Gastroesophageal sphincter (tissue), 4 donors: ENCODE measurements at places on chromosomes 4 and X.

DNA sequence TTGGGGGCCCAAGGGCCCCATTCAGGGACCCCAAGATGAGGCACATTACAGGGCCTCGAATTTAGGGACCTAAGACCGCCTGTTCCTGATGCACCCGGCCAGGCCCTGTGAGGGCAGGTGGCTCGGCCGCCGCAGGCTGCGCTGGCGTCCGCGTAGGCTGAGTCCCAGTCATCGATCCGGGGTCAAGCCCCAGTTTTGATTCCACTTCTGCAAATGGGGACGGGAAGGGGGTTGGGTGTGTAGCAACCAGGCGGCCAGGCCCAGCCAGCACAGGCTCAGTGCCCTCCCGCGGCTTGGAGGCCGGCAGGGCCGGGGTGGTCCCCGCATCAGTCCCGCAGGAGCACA lies 327 bp downstream of the PNPLA4 start:
- ATAC-seq = no peak

GRCh38 chrX:133607419-133608348 lies 192.4 kb upstream of the GPC4 start:
- ATAC-seq = no peak

- ATAC-seq = no peak
These were observed 33.9 kb upstream of the BLTP1 start for GRCh38 chr4:122118243-122118642.

DNA sequence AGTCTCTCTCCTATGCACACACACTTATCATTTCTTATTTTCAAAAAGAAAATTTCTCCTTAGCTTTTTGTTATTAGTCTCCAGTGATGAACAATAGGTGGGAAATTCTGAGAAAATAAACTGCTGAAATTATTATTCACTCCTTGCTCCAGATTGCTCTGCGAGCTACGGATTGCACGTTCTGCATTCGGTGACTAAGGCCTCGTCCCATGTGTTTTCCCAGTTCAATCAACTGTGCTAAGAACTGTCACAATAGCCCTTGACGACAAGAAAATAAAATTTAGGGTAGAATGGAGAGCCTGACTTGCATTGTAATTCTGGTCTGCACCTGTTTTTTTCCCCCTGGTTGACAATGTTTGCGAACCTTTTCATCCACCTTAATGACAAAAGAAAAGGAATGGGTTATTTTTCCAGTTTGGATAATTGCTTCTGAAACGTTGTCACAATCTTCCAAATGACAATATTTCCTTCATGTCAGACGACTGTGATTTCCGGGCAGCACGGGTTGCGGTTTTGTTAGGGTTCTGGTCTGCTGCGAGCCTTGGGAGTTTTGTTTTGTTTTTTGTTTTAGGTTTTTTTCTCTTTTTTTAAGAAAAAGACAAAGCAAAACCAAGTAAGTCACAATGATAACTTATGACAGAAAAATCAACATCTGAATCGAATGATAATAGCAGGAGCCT lies 124.5 kb upstream of the NOCT start:
- no peak for ATAC-seq

- no peak for ATAC-seq
These were observed 10.1 kb upstream of the LOC101059915 start for GRCh38 chrX:71657267-71657666.

DNA sequence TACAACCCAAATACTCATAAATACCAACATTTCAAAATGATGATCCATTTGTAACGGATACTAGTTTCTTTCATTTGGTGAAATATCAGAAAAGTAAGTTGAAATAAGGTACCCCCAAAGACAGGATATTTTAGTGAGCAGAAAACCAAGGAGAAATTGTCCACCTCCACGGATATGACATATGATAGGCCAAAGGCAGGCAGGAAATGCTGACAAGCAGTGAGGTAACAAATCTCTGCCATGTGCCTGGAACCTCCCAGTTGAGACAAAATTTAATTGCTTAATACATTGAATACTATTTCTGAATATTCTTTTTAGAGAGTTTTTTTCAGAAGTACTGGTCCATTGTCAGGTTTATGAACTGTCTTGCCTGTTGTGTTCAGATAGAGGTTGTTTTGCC lies 118.8 kb downstream of the GATB start:
- ATAC-seq = no peak

DNA sequence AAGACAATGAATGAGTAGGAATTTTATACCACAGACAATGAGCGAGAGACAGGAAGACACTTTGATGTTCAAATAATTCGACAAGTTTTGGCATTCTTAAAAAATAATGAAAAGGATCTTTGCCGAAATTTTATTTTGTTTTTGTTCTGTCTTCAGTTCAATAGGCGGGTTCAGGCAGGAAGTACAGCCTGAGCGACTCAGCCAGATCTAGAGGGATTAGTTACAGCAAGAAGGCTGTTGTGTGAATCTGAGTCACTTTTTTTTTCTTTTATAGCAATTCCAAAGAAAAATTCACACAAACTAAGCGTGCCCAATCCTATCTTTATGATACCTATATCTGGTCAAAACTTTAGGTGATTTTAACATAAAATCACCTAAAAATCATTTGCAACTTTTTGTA lies 505.4 kb upstream of the FAM241A start:
- ATAC-seq = no peak

DNA sequence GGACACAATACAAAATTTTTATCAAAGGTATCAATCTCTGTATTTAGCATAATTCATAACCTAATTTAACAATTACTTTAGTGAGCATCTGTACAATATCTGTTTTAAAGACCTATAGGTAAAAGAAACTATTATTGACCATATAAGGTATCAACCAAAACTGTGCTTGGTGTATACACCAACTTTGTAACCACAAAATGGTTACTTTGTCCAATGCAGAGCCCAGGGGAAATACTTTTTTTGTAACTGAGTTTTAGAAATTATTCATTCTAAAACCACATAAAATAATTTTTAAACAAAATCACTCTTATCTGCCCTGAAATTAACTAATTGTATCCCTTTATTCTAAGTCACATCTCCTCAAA lies 5.0 kb downstream of the CXXC4 start:
- ATAC-seq = no peak

- no peak for ATAC-seq
These were observed 44.2 kb downstream of the IRF2 start for GRCh38 chr4:184430163-184430562.

GRCh38 chr4:133801883-133802282 lies 399.7 kb downstream of the PABPC4L start:
- ATAC-seq = no peak

DNA sequence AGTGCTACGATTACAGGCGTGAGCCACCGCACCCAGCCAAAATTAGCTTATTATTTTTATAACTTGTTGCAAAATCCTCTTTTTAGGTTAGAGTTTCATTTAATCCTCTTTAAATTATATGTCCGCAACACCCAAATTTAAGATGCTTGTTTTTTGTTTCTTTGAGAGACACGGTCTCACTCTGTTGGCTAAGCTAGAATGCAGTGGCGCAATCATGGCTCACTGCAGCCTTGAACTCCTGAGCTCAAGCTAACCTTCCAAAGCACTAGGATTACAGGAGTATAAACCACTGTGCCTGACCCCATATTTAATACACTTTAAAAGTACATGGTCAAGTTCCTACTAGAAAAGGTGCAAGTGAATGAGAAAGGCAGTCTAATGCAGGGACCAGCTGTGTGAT lies 2.2 kb downstream of the RBBP7 start:
- no peak for ATAC-seq

DNA sequence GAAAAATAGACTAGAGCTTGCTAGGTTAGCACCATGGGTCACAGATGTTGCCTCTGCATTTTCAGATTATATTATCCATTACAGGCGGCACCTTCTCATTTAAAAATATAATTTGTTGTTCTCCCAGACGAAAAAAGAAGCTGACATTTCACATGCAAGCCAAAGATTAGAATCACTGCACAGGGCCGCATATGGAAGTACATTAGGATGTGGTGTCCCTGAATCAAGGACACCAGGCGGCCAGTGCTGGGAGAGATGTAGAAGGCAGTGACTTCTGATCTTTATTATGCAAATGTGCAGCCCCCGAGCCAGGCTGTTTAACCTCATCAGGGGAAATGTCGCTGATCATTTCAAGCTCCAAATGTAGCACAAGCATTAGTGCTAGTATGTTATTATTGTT lies 22.8 kb downstream of the REELD1 start:
- no peak for ATAC-seq

DNA sequence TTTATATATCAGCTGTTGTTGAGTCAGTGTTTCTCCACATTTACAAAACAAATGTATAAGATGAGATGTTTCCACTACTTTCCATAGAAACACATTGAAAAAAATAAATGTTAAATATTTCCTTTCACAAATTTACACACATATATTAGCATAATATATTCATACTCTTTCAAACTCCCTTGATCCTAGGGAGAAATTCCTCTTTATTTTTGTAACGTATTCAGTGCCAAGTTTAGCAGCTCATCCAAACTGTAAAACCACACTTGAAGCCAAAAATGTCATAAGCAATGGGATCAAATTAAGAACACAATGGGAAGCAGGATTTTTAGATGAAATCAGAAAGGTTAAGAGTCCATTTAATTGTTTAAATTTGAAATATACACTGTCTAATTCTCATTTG lies 381.1 kb upstream of the MAD2L1 start:
- ATAC-seq = no peak

DNA sequence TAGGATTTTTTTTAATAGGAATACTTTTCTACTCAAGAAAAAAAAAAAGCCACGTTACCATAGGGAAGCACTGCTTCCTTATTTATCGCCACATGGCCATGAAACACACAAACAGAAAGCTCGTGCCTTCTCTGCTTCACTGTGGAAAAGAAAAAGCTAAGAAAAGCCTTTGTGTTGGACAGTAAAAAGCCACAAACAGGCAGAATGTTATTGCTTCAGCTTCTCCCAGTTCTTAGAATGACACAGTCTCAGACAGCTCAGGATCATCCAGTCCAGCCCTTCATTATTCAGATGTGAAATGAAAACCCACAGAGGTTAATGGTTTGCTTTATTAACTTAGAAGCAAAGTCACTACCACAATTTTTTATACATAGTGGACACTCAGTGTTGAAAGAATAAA lies 181.6 kb upstream of the NOCT start:
- no peak for ATAC-seq

DNA sequence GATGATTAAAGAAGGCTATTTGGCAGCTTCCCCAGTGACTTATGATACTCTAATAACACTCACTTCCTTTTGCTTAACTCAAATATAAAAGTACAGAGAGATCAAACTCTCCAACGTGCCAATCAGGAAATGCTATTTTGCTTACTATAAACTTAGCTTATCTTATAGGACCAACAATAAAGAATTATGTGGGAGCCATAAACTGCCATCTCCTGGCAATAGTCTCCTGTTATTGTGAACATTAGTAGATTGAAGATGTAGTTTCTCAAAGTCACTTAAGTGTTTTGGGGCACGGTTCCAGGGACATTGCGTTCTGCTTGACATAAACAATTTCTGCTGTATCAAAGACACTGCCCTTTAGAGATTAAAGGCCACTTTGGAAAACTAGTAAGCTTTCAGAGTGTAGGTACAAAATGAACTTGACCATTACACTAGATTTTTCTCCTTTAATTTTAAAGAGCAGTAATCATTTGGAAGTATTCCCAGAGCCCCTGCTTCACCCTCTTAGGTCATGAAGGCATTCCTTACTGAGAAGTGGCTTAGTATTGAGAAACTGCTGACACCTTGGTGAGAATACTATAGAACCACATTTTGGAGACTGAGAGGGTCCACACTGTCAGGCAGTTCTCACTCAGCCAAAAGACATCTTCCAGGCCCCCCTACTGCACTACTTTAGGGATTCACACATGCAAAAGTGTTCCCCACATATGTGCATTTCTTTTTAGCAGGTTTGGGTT lies 51.9 kb downstream of the MAOA start:
- peak; percentile 63 for ATAC-seq

DNA sequence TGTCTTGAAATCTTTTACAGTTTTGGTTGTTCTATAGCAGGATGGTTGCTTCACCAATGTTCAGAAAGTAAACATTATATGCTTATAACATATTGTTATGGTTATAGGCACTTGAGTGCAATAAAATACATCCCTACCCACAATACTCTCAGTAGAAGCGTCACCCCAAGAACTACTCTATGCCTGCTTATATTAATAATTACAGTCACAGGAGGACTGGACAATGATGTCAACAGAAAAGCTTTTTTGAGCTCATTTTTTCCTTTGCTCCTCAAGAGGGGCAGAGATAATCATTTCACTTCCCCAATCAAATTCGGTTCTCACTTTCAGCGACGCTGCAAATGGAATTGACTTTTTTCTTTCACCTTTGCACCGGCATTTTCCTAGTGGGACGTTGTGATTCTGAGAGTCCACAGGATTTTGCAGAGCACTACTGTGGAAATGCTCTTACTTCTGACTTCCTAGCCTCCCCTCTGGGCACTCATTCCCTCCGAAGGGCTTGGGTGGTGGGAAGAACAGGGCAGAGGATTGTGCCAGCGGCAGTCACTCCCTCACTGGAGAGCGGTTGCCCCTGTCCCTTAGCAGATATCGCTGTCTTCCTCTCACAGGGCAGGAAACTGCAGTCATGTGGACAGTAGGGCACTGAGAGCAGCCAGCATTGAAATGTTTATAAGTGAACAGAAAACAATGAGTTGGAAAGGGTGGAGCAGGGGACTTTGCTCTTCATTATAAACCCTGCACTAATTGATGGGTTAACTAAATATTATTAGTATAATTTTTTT lies 24.9 kb upstream of the SGMS2 start:
- peak; percentile 43 for ATAC-seq

GRCh38 chr4:183596067-183596757 lies 62.8 kb downstream of the RWDD4 start:
- ATAC-seq = peak; percentile 10

DNA sequence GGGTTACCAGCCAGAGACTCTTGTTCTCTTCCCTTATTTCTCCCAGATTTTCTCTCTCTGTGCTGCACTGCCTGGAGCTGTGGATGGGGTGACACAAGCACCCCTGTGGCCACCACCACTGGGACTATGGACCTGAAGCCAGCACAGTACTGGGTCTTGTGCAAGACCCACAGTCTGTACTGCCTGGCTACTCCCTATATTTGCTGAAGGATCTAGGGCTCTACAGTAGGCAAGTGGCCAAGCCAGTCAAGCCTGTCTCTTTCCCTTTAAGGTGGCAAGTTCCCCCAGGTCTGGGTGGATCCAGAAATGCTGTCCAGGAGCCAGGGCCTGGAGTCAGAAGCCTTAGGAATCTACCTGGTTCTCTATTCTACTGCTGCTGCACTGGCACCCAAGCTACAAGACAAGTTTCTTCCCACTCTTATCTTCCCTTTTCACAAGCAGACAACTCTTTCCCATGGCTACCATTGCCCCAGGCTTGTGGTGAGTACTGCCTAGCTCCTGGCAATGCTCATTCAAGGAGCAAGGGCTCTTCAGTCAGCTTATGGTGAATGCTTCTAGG lies 28.4 kb upstream of the CT47A1 start:
- ATAC-seq = no peak
